Amniotic epithelial cell (primary cell): ENCODE measurements at places on chromosomes 6 and 20.
A peak's percentile ranks its signal among the peaks of the same experiment; 100 is the strongest.

- DNase-seq = no peak
Observed at GRCh38 chr6:100412872-100413271, 51.8 kb downstream of the SIM1 start.

DNA sequence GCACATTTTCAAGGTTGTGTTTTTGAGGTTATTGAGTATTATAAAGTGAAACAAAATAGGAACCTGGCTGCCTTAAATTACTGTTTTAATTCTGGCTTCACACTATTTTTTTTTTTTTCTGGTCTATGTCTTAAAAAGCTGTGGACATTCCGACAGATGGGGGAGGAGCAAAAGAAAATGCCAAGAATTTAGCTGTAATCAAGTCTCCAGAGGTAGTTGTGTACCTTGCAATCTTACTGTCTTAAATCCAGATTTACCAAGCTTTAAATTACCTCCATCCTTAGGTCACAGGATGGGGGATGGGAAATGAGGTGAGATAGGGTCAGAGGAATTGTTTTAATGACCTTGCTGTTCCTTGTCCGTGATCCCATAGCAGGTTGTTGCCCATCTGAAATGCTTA is 182.8 kb downstream of the UTRN start:
- DNase-seq = peak; percentile 24

DNA sequence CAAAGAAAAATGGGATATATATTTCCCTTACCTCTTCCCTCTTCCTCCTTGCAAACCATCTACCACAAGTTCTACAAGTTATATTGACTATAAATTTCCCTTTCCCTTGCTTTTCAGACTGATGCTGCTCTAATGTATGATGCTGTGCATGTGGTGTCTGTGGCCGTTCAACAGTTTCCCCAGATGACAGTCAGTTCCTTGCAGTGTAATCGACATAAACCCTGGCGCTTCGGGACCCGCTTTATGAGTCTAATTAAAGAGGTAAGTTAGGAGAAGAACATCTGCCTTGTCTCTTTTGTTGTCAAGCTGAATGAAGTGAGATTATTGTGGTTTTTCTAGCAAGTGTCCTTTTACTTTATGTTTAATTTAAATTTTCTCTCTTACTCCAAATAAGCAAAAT is 406.0 kb downstream of the GRIK2 start:
- no peak for DNase-seq

DNA sequence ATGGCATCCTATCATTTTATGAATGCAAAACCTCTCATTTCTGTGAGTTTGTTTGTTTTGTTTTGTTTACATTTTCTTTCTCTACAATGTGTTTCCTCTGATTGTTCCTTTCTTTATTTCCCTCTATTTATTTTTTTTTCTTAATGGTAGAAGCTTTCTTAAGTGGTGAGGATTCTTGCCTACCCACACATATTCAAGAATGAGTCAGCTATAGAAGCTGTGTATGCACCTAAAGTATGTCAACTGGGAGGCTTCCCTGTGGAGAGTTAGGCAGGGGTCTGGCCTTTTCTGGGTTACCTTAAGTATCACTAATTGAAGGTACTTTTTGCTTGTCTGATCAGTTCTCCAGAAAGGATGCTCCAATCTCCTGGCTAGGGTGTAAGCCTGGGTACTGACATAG is 354.0 kb downstream of the ESR1 start:
- peak; percentile 59 for DNase-seq

- no peak for DNase-seq
Observed at GRCh38 chr6:99369533-99369932, 20.1 kb upstream of the FAXC start.

DNA sequence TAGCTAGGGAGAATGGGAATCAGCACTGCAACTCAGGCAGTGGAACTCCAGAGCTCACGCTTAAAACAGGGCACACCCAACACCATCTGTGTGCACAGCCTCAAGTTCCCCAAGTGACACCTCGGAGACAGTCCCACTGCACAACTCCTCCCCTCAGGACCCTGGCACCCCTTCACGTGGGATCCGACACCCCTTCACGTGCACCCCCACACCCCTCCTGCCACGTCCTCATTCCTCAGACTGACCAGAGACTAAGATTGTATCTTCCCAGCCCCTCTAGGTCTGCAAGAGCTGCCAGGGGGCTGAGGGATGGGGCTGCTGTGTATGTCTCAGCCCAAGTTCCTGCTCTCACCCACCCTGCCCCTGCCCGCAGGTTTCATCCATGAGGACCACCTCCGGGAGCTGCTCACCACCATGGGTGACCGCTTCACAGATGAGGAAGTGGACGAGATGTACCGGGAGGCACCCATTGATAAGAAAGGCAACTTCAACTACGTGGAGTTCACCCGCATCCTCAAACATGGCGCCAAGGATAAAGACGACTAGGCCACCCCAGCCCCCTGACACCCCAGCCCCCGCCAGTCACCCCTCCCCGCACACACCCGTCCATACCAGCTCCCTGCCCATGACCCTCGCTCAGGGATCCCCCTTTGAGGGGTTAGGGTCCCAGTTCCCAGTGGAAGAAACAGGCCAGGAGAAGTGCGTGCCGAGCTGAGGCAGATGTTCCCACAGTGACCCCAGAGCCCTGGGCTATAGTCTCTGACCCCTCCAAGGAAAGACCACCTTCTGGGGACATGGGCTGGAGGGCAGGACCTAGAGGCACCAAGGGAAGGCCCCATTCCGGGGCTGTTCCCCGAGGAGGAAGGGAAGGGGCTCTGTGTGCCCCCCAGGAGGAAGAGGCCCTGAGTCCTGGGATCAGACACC is 7.6 kb downstream of the MYL9 start:
- DNase-seq = no peak

DNA sequence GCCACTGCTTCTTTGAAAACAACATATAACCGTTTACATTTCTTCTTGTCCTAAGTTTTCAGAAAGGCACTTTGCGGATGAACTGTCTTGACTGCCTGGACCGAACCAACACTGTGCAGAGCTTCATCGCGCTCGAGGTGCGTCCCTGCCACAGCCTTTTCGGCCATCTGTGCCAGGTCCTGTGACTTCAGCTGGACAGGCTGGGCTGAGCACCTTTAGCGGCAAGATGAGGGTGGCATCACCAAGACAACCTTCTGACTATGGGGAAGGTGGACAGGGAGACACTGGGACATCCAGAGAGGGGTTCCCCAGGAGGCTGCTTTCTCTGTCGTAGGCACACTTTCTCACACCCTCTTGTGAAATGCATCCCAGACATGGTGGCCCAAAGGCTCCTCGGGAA is 82.1 kb downstream of the SYNJ2 start:
- no peak for DNase-seq

GRCh38 chr6:118774581-118774980 is 119.4 kb upstream of the ASF1A start:
- DNase-seq = no peak

DNA sequence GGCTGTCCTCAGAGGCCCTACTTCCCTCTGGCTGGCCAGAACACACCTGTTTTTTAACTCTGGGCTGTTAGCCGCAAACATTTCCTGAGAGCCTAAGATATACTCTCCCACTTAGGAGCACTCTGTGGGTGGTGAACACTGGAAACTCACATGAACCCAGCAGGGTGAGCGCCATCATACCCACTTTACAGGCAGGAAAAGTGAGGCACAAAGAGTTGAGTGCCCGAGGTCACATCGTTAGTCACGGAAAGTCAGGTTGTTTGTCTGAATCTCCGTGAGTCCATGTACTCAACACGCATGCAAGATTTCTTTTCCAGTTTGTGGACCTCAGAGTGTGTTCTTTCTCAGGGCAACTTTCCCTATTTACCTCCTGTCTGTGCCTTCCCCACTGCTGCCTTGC is 1.9 kb downstream of the BAK1 start:
- DNase-seq = no peak

GRCh38 chr6:43093436-43094289 is 17.5 kb downstream of the PTK7 start:
- peak; percentile 85 for DNase-seq

DNA sequence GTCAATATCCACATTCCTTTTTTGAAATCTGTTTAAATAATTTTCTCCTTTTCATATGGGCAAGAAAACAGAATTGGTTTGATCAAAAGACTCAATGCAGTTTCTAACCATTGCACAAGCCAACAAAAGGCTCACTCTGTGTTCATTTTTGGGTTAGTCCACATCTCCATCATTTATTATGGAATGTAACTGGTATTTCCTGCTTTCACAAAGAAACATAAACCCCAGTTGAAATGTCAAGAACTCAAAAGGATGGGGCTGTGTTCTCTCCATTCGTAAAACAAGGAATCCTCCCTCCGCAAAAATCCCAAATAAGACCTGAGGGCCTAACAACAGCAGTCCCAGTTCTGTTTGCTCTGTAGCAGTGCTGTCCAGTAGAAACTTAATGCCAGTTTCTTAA is 420.9 kb downstream of the GJA1 start:
- DNase-seq = peak; percentile 72

- DNase-seq = peak; percentile 32
Observed at GRCh38 chr20:44900231-44900854, 9.5 kb upstream of the PABPC1L start.

DNA sequence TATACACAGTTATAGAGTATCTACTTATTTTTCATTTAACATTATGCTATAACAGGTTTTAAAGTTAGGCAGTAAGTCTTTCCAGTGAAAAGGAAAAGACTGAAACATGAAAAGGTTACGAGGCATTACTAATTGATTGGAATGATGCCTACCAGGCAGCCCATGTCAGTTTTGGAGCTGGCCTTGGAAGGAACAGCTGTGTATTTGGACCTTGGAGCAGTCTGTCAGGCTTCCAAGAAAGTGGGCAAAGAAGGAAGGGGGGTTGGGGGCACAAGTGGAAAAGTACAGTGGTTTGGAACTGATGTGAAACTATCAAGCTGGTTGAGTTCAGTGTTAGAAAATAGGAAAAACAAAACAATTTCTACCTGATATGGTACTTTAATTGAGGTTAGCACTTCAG is 41.7 kb downstream of the SLC16A10 start:
- DNase-seq = no peak

GRCh38 chr6:81727876-81728517 is 24.5 kb downstream of the TENT5A start:
- no peak for DNase-seq

DNA sequence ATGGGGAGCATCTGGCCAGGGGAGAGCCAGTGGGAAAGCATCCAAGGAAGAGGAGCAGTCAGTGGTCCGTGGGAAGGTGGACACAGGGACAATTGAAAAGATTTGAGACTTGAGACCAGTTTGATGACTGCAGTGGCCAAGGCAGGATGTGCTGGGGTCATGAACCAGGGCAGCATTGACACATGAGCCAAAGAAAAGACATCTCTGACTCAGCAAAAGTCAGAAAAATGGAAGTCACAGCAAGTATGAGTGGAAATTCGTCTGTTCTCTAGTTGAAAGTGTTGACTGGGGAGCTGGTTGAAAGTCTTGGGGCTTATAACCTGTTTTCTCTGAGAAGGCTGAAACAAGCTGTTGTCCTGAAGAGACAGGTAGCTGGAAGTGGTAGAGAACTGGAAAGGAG is 31.3 kb downstream of the RAB22A start:
- no peak for DNase-seq

GRCh38 chr20:18225632-18226031 is 62.7 kb upstream of the ZNF133 start:
- peak; percentile 1 for DNase-seq

DNA sequence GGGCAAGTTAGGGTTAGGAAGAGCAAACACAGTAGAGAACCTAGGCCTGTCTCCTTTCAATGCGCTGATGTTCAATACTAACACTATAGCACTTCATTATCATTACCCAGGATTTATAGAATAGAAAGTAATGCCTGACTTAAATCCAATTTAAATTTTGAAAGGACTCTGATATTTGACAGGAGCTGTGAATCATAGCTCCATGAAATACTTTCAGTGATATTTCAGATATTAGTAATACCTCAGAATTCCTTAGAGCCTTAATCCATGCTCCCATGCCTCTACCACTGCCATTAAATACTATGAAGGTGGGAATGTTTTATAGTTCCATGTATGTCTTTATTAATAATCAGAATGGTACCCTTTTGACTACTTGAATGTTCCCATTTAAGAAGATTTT is 530.2 kb downstream of the BCKDHB start:
- DNase-seq = no peak

DNA sequence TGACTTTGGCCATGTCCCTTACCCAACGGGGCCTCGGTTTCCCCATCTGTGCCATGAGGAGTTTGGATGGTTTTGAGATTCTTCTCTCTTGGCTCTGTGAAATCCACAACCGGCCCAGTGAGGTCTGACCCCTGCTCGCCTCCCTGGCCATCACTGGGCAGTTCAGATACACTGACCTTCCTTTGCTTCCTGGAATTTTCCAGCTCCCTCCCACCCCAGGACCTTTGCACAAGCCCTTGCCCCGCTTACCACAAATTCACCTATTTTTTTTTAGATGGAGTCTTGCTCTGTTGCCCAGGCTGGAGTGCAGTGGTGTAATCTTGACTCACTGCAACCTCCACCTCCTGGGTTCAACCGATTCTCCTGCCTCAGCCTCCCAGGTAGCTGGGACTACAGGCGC is 12.6 kb upstream of the NOL4L start:
- no peak for DNase-seq

DNA sequence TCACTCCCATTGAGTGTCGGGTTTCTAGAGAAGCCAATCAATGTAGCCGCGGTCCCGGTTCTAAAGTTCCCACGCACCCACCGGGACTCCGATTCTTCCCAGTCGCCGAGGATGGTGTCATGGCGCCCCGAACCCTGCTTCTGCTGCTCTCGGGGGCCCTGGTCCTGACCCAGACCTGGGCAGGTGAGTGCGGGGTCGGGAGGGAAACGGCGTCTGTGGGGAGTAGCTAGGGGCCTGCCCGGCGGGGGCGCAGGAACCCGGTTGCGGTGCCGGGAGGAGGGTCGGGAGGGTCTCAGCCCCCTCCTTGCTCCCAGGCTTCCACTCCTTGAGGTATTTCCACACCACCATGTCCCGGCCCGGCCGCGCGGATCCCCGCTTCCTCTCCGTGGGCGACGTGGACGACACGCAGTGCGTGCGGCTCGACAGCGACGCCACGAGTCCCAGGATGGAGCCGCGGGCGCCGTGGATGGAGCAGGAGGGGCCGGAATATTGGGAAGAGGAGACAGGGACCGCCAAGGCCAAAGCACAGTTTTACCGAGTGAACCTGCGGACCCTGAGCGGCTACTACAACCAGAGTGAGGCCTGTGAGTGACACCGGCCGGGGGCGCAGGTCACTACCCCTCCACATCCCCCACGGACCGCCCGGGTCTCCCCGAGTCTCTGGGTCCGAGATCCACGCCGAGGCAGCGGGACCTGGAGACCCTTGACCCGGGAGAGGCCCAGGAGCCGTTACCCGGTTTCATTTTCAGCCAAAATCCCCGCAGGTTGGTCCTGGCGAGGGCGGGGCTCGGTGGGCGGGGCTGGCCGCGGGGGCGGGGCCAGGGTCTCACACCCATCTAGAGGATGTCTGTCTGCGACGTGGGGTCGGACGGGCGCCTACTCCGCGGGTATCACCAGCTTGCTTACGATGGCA is 35.2 kb upstream of the HLA-G start:
- no peak for DNase-seq

DNA sequence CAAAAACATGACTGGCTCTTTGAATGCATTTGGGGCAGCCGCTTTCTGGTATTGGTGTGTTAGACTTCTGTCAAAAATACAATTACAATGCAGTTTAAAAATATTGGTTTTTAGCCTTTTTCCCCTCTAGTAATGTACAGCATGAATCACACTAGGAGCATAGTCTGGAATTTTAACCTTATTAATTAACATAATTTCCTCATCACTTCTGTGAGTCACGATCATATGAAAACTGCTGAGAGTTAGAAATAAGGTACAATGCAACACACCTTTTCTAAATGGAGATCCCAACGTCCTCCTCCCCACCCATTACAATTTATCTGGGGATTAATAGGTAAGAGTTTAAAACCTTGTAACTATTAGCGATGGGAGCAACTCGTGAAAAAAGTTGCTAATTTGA is 297.1 kb upstream of the RIMS1 start:
- DNase-seq = no peak
